HFF-Myc (cell line): ENCODE measurements at places on chromosomes 1 and 21.

DNA sequence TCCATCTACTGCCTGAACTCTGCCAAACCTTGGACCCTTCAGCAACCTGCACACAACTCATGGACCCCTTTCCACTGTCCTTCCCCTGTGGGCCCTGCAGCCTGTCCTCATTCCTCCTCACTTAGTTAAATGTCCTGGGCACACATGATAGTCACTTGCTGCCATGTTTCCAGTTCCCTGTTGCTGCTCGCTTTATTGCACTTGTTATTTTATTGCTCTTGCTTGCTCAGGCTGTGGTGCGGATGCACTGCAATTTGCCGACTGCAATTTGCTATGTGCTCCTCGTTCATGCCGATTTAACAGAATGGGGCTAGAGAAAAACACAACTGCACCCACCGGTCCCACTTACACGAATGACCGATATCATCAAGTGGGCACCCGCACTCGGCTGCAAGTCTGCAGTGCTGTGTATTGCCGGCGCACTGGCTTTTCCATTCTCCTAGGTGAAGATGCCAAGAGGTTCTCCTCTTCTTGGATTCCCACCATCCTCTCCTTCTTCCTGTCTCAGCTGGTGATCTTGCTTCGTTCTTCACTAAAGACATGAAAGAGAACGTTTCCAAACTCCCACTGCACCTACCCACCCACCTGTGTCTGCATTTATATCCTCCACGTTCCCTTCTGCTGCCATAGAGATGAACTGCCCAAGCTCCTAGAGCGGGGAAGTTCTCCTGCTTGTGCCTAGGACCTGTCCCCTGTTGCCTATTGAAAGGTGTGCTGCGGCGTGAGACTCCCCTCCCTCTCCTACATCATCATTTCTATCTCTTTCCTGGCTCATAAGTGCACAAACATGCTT, 45.4 kb upstream of the B3GALT5 start:
- DNase-seq, result no peak

- DNase-seq, result no peak
Observed at GRCh38 chr21:21788591-21788990, 790.4 kb downstream of the NCAM2 start.

- DNase-seq, result no peak
Observed at GRCh38 chr1:118461154-118461553, 276.1 kb upstream of the SPAG17 start.

DNA sequence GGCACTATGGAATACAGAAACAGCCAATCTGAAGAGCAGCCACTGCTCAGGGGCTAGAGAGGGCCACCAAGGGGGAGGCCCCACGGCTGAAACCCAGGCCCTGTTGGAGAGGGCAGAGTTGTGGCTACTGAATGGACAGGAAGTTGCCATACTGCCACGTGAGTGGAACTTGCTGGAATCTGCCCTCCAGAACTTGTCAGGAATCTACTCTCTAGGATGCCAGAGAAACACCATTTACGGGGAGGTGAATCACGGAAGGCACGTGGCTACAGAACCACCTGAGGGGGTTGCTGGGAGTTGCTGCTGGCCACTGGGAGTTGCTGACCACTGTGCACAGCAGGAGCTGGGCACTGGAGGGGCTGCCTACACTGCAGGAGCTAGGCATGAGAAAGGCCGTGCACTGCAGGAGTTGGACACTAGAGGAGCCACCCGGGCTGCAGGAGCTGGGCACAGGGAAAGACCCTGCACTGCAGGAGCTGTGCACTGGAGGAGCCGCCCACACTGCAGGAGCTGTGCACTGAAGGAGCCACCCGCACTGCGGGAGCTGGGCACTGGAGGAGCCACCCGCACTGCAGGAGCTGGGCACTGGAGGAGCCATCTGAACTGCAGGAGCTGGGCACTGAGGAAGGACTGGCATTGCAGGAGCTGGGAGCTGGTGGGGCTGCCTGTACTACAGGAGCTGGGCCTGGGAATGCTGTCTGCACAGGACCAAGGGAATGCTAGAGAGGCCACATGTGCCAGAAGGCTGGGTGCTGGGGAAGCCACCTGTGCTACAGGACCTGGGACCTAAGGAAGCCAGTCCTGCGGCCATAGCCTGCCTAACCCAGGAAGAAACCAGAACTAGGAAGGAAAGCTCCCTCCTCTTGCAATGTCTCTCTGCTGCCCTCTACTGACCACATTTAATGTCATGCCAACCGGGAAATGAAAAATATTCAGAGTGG, 343.4 kb downstream of the MATN1 start:
- peak; percentile 71 for DNase-seq

- DNase-seq, result no peak
Observed at GRCh38 chr1:210272666-210273065, 40.1 kb downstream of the SERTAD4 start.
